ENCODE measurements at places on chromosomes 3 and 15. TPM values are rescaled to one million over a fixed set of nuclear protein-coding genes. Genes with fewer than 3 reads are reported as not detected.

Gene GCSAM
- total RNA-seq: 4.1 TPM

DNA sequence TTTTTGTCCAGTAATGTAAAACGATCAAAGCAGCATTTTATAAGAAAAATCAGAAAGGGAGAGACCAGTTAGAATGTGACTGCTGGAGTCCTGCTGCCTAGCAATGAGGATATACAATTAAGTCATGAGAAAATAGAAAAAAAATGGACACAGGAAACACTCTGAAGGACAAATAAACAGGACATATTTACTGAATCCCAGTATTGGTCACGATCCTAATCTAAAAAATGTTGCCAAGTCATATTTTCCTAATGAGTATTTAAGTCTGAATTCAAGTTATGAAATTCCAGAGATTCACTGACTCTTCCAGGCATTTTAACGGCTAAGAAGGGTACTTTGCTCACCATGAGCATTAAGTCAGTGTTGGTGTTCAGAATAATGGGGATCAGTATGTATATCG lies 154.3 kb upstream of the CCDC54 start:
- H3K36me3 ChIP-seq: no peaks in the 10 kb centered on the region
- DNase-seq: no peak
- H3K27me3 ChIP-seq: no peaks in the 10 kb centered on the region

Gene SERINC4
- 0.26 TPM for total RNA-seq

Gene AGBL1
- total RNA-seq: not detected

- H3K4me3 ChIP-seq: no peak overlapping the region
- H3K27me3 ChIP-seq: no peaks in the 10 kb centered on the region
- H3K36me3 ChIP-seq: no peaks in the 10 kb centered on the region
These were observed 25.1 kb downstream of the DTWD1 start for GRCh38 chr15:49645941-49646340.

All from CD8-positive, alpha-beta memory T cell (primary cell).